ENCODE measurements at places on chromosomes 4 and X. TPM values are rescaled to one million over a fixed set of nuclear protein-coding genes. Genes with fewer than 3 reads are reported as not detected.

GRCh38 chrX:42366181-42366580 lies 411.8 kb downstream of the PPP1R2C start:
- DNase-seq = no peak

DNA sequence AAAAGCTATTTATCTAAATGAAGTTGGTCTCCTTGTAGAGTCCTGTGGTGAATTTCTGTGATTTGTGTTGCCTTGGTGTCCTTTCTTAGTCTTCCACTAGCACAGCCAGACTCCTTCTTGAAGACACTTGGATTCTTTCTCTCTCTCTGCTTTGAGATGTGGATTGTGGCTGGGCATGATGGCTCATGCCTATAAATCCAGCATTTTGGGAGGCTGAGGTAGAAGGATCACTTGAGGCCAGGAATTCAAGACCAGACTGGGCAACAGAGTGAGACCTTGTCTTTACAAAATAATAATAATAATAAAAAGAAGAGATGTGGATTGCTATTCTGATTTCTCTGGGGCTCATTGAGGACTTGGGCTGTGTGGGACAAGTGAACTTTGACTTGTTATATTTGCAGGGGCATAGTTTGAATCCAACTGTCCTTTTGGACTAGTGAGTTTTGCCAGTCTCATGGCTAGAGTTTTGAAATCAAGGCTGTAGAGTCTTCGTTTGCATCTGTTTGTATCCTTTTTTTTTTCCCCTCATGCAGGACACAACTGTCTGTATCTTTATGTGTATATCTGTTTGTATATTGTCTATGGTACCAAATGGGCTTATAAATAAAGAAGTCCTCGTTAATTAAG lies 11.1 kb upstream of the SMIM14 start:
- DNase-seq = no peak

DNA sequence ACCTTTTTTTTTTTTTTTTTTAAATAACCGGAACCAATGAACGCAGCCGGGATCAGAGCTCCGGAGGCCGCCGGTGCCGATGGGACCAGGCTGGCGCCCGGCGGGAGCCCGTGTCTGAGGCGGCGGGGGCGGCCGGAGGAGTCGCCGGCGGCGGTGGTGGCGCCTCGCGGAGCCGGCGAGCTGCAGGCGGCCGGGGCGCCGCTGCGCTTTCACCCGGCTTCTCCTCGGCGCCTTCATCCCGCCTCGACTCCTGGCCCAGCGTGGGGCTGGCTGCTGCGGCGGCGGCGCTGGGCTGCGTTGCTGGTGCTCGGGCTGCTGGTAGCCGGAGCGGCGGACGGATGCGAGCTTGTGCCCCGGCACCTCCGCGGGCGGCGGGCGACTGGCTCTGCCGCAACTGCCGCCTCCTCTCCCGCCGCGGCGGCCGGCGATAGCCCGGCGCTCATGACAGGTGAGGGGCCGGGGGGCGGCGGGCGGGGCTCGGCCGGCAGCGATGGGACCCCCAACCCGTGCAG lies 337 bp downstream of the STIM2 start:
- no peak for DNase-seq

DNA sequence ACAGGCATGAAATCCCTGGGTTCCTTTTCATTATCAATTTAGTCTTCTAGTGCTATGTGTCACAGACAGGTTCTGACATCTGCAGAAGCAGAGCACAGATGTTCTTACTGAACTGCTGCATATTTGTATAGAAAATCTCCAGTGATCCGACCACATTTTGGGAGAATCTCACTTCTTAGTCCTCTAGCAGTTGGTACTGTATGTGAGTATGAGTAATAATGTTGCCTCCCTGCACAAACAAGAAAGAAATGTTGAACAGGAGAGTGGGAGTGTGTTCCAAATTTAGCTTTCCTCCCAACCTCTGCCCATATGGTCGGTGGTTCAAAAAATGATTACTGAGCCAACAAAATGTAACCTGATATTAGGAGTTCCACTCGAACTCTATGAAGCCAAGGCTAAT lies 165.3 kb upstream of the GPC4 start:
- DNase-seq = no peak

DNA sequence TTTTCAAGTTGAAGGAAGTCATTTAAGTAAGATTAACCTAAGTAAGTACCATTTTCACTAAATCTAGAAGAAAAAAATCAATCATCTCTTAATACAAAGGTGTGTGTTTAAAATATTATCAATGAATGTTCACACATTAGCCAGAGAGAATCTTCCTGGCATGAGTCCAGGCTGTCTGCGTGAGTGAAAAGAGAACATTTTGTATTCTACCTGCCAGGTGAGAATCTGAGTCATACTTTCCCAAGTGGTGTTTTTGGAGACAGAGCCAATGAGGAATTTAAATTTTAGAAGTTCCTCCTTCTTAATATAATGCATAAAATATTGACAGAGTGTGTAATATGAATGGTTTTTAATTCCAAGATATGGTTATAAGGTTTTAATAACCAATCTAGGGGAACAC lies 371.8 kb upstream of the NR3C2 start:
- DNase-seq = no peak

DNA sequence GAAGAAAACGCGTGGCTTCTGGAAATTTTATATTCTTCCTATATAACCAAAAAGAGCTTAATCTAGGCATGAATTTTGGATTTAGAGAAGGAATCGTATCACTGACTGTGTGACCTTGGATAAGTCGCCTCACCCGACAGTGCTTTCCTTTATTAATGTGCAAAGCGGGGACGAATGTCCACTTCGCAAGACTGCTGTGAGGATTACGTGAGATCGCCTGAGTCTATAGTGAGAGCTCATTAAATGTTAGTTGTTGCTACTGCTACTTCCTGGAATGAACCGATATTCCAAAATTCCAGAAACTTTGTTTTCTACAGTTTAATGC lies 448 bp upstream of the TBC1D8B start:
- peak; percentile 12 for DNase-seq

- DNase-seq = no peak
These were observed 373.5 kb upstream of the ARX start for GRCh38 chrX:25389266-25389665.

DNA sequence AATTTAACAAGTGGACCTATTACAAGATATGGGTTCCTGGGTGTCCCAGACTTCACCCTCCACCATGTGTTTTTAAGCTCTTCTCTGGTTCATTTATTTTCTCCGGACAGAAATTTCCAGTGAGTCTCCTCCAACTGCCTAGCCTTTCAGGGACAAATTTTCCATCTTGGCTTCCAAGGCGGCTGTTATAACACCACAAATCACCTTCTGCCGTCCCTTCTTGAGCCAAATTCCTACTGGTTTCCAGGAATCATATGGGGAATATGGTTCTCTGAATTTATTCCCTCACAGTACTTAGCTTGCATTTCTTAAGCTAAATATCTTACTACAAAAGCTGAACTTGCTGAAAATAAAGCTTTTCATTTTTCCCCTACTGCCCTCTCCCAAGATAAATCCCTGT lies 18.8 kb downstream of the NEXMIF start:
- no peak for DNase-seq

- no peak for DNase-seq
These were observed 125.5 kb downstream of the NWD2 start for GRCh38 chr4:37370052-37370451.

DNA sequence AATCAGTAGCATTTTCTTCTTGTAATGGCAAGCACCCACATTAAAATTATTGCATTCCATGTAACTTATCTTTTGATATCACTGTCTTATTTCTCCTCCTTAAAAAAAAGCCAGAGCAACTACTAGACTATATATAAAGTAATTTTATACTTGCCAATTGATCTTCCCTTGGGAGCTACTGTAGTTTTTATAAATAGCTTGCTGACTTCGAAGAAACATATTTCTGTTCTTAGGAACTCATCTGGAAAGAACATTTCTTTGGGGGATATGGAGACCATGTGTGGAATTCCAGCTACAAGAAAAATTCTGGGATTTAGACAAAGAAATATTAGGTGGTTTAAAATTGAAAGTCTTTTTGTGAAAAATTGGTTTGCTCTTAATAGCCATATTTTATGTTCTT lies 94.9 kb downstream of the BMPR1B start:
- no peak for DNase-seq

- DNase-seq = no peak
These were observed 4.6 kb upstream of the PKD2 start for GRCh38 chr4:88002786-88003185.

DNA sequence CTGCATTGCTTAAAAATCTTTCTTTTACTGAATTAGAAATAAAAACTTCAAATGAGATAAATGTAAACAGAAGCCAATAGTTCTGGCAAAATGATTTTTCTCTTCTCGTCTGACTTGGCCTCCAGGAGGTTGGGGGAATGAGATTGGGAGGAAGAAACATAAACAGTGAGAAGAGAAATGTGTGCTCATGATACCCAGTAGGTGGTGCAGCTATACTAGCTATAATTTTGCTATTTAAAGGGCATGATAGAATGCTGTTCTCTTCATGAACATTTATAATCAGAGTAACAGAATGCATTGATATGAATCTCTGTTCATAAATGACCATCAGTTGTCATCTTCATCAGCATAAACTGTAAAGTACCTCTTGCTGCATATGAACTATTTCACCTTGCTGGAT lies 85.5 kb downstream of the TACR3 start:
- DNase-seq = no peak

DNA sequence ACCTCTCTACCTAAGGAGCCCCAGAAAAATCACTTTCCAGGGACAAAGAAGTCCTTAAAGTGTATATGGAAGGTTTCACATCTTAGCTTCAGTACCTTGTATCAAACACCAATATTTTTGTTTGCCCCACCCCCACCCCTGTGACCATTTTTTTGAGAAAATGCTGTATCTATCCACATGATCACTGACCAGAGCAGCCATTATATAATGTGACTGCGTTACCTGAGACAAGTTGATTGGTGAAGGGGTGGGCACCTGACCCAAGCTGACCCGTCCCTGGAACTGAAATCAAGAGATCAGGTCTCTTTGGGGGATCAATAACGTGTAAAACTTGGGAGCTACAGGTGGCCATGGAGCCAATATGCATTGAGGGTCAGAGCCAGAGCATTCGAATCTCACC lies 10.7 kb downstream of the TIFA start:
- no peak for DNase-seq

DNA sequence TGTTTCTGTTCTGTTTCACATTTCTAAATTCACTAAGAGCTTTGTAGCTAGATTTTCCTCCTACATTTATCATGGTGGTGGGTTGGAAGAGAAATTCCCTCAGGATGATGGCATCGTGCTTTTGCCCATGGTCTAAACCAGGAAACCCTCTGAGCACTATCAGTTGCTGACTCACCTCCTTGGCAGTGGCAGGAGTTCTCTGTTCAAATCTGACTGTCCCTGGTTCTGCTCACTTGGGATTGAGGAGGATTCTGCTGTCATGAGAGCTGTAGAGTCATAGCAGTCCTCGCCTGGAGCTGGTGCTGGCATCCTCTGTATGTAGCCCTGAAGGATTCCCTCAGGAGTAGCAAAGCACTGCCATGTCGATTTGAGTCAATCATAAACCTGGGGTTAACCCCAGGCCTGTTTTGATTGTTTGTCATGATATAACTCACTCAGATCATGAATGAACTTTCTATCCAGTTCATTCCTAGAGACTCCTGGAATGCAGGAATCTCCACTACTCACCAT lies 9.4 kb downstream of the TEX13A start:
- DNase-seq = no peak

- DNase-seq = no peak
These were observed 18.7 kb downstream of the RNF4 start for GRCh38 chr4:2487632-2488031.

DNA sequence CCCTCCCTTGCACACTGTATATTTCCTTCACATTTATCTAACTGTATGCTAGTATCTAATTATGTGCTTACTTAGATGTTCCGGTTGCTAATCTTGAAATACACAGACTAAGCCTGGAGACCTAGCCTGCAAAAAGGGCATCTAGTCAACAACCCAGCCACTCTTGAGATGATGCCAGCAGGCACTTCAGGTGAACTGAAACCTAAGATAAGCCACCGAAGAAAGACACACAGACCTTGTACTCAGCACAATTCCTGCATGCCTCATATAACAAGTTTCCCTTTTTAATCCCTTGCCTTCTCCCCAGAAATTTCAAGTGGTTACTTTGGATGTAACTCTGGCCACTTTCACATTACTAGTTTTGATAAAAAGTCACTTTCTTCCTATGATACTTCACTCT lies 2506.6 kb downstream of the ARAP2 start:
- DNase-seq = no peak

GRCh38 chr4:74005528-74005927 lies 7.1 kb upstream of the CXCL5 start:
- no peak for DNase-seq

DNA sequence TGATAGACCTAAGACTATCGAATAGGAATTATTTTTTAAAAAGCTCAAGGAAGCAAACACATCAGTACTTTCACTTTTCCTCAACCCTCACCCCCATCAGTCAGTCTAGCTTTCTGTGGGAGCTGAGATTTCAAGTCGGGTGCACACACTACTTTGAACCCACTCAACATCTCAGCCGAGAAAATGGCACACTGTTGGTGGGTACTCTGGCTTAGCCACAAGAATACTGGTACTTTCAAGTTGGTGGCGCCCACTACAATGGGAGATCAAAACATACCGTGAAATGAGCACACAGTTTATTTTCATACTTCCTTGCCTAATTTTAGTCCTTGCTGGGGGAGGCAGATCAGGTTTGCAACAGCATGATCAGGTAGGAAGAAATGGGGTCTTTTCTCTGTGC lies 10.2 kb downstream of the CD40LG start:
- DNase-seq = no peak

DNA sequence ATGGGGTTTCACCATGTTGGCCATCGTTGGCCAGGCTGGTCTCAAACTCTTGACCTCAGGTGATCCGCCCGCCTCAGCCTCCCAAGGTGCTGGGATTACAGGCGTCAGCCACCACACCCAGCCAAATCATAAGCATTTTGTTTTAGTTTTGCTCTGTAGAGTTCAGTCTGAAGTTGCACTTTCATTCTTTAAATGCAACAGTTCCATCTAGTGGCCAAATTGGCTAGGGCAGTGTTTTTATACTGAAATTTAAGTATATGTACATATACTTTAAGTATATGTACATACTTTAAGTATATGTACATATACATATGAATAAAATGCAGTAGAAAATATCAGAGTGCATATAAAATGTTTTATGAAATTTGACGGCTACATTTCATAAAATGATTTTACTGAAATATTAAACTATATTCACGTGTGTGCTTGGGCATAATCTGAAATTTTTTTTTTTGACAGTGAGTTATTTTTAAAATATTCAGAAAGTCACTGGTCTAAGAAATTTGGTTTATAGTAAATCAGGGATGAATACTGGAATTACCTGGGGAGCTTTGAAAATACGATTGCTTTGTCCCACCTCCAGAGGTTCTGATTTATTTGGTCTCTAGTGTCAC lies 145.5 kb downstream of the NWD2 start:
- DNase-seq = peak; percentile 32

GRCh38 chr4:85488416-85488815 lies 13.5 kb downstream of the ARHGAP24 start:
- no peak for DNase-seq

Gene DUSP9
- 7.1 TPM for total RNA-seq

Gene SNCA
- total RNA-seq = 6.0 TPM

Gene CCDC120
- 11.0 TPM for total RNA-seq

Gene KCND1
- 5.5 TPM for total RNA-seq

Gene PORCN
- total RNA-seq = 8.6 TPM

Gene MAML3
- total RNA-seq = 7.7 TPM

Gene NPY2R
- not detected for total RNA-seq

Gene GSX2
- not detected for total RNA-seq

Gene ASB5
- not detected for total RNA-seq

Gene PCDH18
- total RNA-seq = 10.8 TPM

Gene CLNK
- not detected for total RNA-seq

Gene TMPRSS11F
- not detected for total RNA-seq

Gene RHOXF2
- not detected for total RNA-seq

Gene FGF16
- not detected for total RNA-seq

Gene TLR3
- 0.41 TPM for total RNA-seq
